Natural killer cell treated with Interleukin-12 subunit alpha and Interleukin-12 subunit beta and Interleukin-15 and Interleukin-18, amount 100 ng/mL, for 72 hours (primary cell): ENCODE measurements at places on chromosomes 3 and 15.
A peak's percentile ranks its signal among the peaks of the same experiment; 100 is the strongest.

- H3K4me1 ChIP-seq, result peaks cover 5% of the 10 kb centered on the region
- H3K36me3 ChIP-seq, result peaks cover 4% of the 10 kb centered on the region
- no peak overlapping the region for H3K27ac ChIP-seq
- DNase-seq, result no peak
- H3K4me3 ChIP-seq, result no peak overlapping the region
- no peaks in the 10 kb centered on the region for H3K27me3 ChIP-seq
These were observed 266.1 kb downstream of the SLC9A9 start for GRCh38 chr3:143581972-143582722.

GRCh38 chr3:193827871-193828270 lies 234.9 kb downstream of the OPA1 start:
- DNase-seq, result no peak
- H3K4me3 ChIP-seq, result no peak overlapping the region
- no peak overlapping the region for H3K27ac ChIP-seq
- H3K27me3 ChIP-seq, result peaks cover 17% of the 10 kb centered on the region

GRCh38 chr15:69031013-69032001 lies 16.8 kb downstream of the NOX5 start:
- no peaks in the 10 kb centered on the region for H3K36me3 ChIP-seq
- peaks cover 13% of the 10 kb centered on the region for H3K27me3 ChIP-seq
- H3K4me1 ChIP-seq, result peaks cover 9% of the 10 kb centered on the region
- no peak overlapping the region for H3K27ac ChIP-seq
- H3K4me3 ChIP-seq, result peak overlapping the region; percentile 54

- H3K4me1 ChIP-seq, result no peaks in the 10 kb centered on the region
- H3K4me3 ChIP-seq, result no peak overlapping the region
These were observed 10.5 kb downstream of the PTX3 start for GRCh38 chr3:157447026-157447694.

- no peak for DNase-seq
- H3K36me3 ChIP-seq, result no peaks in the 10 kb centered on the region
- H3K4me1 ChIP-seq, result peaks cover 8% of the 10 kb centered on the region
- H3K4me3 ChIP-seq, result no peak overlapping the region
- H3K27ac ChIP-seq, result no peak overlapping the region
These were observed 37.8 kb downstream of the GPR171 start for GRCh38 chr3:151165226-151165625.

- no peak overlapping the region for H3K27ac ChIP-seq
- no peak for DNase-seq
- H3K27me3 ChIP-seq, result no peaks in the 10 kb centered on the region
- peaks cover 5% of the 10 kb centered on the region for H3K36me3 ChIP-seq
- H3K4me3 ChIP-seq, result peak overlapping the region; percentile 48
These were observed 771 bp downstream of the RARRES1 start for GRCh38 chr3:158731486-158731885.

DNA sequence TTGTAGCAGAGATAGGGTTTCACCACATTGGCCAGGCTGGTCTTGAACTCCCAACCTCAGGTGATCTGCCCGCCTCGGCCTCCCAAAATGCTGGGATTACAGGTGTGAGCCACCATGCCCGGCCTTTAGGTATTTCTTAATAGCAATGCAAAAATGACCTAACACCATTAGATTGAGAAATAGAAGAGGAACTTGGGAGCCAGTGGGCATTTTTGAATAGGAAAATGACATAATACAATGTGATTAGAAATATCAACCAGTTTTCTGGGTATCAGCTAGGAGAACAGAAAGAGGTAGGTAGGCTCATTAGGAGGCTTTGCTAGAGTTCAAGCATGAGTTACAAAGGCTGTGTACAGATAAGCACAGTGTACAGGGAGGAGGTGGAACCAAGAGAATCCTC lies 101.8 kb upstream of the TBC1D5 start:
- no peak for DNase-seq
- no peaks in the 10 kb centered on the region for H3K4me1 ChIP-seq
- H3K27me3 ChIP-seq, result peaks cover 6% of the 10 kb centered on the region
- H3K4me3 ChIP-seq, result no peak overlapping the region

DNA sequence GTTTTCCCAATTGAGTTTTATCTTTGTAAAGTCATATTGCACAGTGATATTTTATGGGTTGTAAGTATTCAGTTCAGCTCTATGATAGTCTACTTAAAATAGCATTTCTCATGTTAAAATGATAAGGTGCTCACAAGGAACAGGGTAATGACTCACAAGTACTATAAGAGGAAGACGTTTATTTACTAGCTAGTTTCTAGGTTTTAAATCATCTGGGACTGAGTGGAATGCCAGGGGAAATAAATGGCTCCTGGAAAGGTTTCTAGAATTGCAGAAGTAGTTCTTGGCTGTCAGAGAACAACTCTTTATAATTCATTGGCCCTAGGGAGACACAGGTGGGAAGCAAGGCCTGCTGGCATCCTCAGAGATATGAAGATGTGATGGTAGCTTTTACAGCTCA lies 112.8 kb downstream of the CHDH start:
- peaks cover 4% of the 10 kb centered on the region for H3K27me3 ChIP-seq
- H3K4me1 ChIP-seq, result no peaks in the 10 kb centered on the region
- no peak for DNase-seq
- no peaks in the 10 kb centered on the region for H3K36me3 ChIP-seq
- no peak overlapping the region for H3K27ac ChIP-seq

DNA sequence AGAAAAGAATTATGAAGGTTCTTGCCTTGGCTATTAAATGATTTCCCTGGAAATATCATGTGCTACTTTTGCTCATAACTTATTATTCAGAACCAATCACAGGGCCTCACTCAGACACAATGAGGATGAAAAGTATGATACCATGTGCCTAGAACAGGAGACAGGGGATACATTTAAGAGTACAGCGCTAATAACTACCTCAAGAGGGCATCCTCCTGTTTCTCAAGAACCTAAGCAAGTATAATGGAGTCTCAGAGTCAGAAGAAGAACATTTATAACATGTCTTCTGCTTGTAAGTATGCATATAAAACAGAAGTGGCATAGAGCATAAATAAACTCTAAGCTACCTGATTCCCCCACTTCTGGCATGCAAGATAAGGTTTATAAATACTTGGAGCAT lies 125.4 kb upstream of the MME start:
- no peak for DNase-seq
- H3K4me1 ChIP-seq, result no peaks in the 10 kb centered on the region

DNA sequence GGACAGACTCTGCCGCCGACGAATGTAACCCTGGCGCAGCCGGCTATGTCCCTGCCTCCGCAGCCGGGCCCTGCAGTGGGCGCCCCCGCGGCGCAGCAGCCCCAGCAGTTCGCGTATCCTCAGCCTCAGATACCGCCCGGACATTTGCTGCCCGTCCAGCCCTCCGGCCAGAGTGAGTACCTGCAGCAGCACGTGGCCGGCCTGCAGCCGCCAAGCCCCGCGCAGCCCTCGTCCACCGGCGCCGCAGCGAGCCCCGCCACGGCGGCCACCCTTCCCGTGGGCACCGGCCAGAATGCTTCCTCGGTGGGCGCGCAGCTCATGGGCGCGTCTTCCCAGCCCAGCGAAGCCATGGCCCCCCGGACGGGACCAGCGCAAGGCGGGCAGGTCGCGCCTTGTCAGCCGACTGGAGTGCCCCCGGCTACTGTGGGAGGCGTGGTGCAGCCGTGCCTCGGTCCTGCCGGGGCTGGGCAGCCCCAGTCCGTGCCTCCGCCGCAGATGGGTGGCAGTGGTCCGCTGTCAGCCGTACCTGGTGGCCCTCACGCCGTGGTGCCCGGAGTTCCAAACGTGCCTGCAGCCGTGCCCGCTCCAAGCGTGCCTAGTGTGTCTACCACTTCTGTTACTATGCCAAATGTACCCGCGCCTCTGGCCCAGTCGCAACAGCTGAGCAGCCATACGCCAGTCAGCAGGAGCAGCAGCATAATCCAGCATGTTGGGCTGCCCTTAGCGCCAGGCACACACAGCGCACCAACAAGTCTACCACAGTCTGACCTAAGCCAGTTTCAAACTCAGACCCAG lies 2.4 kb downstream of the TSC22D2 start:
- H3K27me3 ChIP-seq, result no peaks in the 10 kb centered on the region
- H3K27ac ChIP-seq, result peak overlapping the region; percentile 63
- peak overlapping the region; percentile 87 for H3K4me3 ChIP-seq
- peaks cover 16% of the 10 kb centered on the region for H3K36me3 ChIP-seq
- DNase-seq, result no peak

DNA sequence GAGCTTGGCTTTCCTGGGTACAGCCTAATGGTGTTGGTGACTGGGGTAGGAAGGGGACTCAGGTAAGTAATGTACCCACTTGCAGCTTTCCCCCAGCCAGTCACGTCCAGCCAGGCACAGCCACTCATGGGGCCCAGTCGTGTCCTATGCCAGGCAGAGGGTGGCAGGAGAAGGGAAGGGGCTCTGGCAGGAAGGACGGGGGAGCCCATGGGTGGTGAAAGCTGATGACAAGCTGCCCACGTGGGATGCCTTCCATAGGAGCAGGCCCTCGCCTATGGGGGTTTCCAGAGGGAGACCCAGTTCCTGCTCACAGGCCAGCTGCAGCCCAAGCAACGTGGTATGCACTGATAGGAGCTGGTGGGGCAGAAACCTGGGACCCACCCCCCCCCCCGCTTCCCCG lies 10.7 kb downstream of the CHAC1 start:
- no peaks in the 10 kb centered on the region for H3K36me3 ChIP-seq
- H3K27me3 ChIP-seq, result peaks cover 2% of the 10 kb centered on the region
- no peak for DNase-seq

- H3K27me3 ChIP-seq, result no peaks in the 10 kb centered on the region
- H3K4me1 ChIP-seq, result peaks cover 21% of the 10 kb centered on the region
- no peak overlapping the region for H3K4me3 ChIP-seq
- peaks cover 29% of the 10 kb centered on the region for H3K36me3 ChIP-seq
- H3K27ac ChIP-seq, result no peak overlapping the region
These were observed 27.0 kb downstream of the TM2D3 start for GRCh38 chr15:101625184-101625583.

GRCh38 chr15:67783303-67783702 lies 42.0 kb upstream of the SKOR1 start:
- H3K4me3 ChIP-seq, result peak overlapping the region; percentile 3
- H3K27me3 ChIP-seq, result no peaks in the 10 kb centered on the region
- no peak for DNase-seq
- no peaks in the 10 kb centered on the region for H3K36me3 ChIP-seq

- peaks cover 6% of the 10 kb centered on the region for H3K27me3 ChIP-seq
- no peak overlapping the region for H3K4me3 ChIP-seq
- no peak overlapping the region for H3K27ac ChIP-seq
- H3K4me1 ChIP-seq, result peaks cover 21% of the 10 kb centered on the region
- no peaks in the 10 kb centered on the region for H3K36me3 ChIP-seq
- no peak for DNase-seq
These were observed 6.9 kb upstream of the PLXND1 start for GRCh38 chr3:129613367-129613740.

DNA sequence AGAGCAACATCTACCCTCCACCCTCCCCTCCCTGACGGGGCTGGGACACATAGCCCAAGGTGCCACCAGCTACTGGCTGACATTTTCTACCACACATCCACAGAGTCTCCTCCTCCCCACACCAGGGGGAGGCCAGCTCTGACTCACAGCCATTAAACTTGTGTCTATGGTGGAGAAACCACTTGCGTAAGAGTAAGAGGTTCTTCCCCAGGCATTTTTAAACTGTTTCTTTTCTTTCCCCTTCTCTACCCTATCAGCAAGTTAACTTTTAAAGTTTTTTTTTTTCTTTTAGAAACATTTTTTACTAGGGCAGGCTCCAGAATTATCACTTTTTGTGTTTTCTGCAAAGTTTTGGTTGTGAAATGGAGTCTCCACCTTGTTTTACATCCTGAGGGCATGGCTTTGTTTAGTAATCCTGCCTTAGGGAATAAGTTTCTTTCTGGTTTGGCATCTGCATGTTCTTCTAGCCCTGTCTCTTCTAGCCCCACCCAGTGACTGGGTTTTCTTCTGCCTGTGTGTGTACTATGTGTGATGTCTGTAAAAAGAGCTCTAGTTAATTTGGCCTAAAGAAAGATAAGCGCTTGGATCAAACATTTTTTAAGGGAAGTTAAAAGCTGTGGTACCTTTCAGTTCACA lies 148.8 kb upstream of the GADL1 start:
- H3K27me3 ChIP-seq, result no peaks in the 10 kb centered on the region
- H3K4me3 ChIP-seq, result no peak overlapping the region
- no peak for DNase-seq
- peak overlapping the region; percentile 32 for H3K27ac ChIP-seq

DNA sequence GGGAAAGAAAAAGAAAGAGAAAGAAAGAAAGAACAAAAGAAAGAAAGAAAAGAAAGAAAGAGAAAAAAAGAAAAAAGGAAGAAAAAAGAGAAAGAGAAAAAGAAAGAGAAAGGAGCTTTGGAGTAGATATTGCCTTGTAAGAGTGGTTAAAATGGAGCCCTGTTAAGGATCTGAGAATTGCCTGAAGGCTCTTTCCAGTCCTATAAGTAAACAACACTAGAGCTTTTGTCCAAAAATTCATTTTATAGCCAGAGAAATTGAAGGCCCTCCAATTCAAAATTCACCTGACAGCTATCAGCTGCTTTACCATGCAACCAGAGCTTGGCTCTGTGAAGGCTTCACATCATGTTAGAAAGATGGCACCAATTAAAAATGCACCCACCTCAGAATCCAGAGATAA lies 102.1 kb upstream of the FRMD4B start:
- no peaks in the 10 kb centered on the region for H3K36me3 ChIP-seq
- no peaks in the 10 kb centered on the region for H3K4me1 ChIP-seq
- no peak overlapping the region for H3K27ac ChIP-seq
- no peak overlapping the region for H3K4me3 ChIP-seq

GRCh38 chr3:143750841-143751240 lies 97.4 kb downstream of the SLC9A9 start:
- no peaks in the 10 kb centered on the region for H3K27me3 ChIP-seq
- H3K4me1 ChIP-seq, result peaks cover 12% of the 10 kb centered on the region
- no peaks in the 10 kb centered on the region for H3K36me3 ChIP-seq
- no peak overlapping the region for H3K4me3 ChIP-seq
- no peak for DNase-seq
- H3K27ac ChIP-seq, result no peak overlapping the region

GRCh38 chr15:87419344-87419743 lies 837.2 kb downstream of the NTRK3 start:
- no peak for DNase-seq
- no peaks in the 10 kb centered on the region for H3K36me3 ChIP-seq
- no peaks in the 10 kb centered on the region for H3K4me1 ChIP-seq
- H3K27ac ChIP-seq, result no peak overlapping the region

DNA sequence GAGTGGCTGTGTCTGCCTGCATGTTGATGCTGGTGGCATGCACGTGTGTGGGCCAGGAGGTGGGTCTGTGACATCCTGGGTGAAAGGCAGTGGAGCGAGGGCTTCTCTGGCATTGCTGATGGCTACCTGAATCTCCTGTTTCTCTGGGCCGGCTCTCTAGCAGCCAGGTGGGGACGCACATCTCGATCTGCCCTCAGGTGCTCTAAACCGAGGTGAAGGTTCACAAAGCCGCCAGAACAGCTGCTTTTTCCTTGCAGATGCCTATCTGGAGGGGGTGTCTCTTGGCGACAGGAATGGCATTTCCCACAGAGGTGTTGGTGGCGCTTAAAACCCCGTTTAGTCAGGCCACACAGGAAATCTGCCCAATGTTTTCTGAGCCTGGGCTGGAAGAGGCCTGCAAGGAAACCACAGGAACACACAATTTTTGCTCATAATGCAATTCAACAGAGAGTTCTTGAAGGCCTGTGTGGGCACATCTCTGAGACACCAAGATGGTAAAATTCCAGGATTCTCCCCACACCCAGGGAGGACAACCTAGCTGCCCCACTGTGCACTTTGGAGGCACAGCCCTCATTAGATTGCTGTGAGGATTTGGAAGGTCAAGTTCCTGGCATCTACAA lies 11.9 kb downstream of the TMEM158 start:
- no peaks in the 10 kb centered on the region for H3K36me3 ChIP-seq
- peaks cover 4% of the 10 kb centered on the region for H3K4me1 ChIP-seq
- H3K27ac ChIP-seq, result no peak overlapping the region
- no peak overlapping the region for H3K4me3 ChIP-seq
